Thymus (tissue), 14 donors: ENCODE measurements at places on chromosomes 4 and X. TPM values are rescaled to one million over a fixed set of nuclear protein-coding genes. Genes with fewer than 3 reads are reported as not detected.

DNA sequence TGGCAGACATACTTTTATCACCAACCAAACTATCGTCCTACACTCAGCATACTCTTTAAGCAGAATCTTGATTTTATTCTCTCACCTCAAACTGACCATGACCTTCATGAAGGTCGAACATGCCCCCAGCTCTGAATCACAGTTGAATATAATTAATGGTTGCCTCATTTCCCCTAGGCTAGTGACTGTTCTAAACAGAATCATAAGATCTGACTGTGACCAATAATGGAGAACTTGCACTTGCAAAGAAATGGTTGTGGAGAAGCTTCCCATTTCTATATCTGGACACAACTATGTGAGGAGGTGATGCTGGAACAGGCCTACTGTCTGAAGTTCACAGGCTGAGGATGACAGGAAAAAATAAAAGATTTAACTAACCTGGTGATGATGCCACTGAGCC is 85.1 kb downstream of the PDGFC start:
- DNase-seq, result no peak

- no peak for DNase-seq
Observed at GRCh38 chr4:118314221-118314620, 38.6 kb downstream of the PRSS12 start.

- DNase-seq, result no peak
Observed at GRCh38 chr4:75673959-75674328, 733 bp upstream of the G3BP2 start.

DNA sequence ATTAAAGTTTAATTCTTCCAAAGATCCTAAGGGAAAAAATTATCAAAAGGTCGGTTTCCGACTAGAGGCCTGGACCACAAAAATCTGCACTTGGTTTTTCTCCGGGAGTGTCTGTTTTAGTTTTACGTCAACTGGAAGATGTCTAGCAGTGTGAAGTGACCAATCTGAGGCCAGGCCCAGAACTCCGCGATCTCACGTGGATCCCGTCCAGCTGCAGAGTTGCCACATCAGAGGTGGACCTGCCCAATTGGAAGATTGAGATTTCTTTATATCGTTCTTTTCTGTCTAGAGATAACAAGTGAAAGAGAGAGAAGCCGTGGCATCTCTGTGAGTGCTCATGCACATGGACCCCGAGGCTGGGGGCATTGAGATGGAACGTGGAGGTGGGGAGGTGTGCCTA is 115.8 kb downstream of the AFF1 start:
- no peak for DNase-seq

The TSPAN7 gene
- 24.3 TPM for polyA plus RNA-seq

The ARHGAP24 gene
- polyA plus RNA-seq, result 18.2 TPM

The DLG3 gene
- 4.8 TPM for polyA plus RNA-seq
